NAMALWA (cell line): ENCODE measurements at places on chromosomes 3 and 15.

- DNase-seq, result no peak
These were observed 1.6 kb upstream of the PROK2 start for GRCh38 chr3:71786551-71786950.

DNA sequence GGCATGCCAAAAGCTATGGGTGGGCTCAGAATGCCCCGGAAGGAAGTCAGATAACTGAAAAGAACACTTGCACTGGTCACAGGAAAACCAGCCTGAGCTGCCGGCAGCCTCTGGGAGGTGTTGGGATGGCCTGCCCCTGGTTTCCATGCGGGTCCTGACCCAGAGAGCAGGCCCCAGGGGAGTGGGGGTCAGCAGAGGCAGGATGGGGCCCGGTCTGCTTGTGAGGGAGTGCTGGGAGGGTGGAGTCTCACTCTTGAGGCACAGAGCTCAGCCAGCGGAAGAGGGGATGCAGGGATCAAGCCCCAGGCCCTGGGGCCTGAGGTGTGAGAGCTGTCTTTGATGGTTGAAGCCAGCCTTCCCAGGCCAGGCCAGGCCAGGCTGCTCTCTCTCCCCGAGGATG lies 2.4 kb upstream of the RPUSD3 start:
- DNase-seq, result no peak

DNA sequence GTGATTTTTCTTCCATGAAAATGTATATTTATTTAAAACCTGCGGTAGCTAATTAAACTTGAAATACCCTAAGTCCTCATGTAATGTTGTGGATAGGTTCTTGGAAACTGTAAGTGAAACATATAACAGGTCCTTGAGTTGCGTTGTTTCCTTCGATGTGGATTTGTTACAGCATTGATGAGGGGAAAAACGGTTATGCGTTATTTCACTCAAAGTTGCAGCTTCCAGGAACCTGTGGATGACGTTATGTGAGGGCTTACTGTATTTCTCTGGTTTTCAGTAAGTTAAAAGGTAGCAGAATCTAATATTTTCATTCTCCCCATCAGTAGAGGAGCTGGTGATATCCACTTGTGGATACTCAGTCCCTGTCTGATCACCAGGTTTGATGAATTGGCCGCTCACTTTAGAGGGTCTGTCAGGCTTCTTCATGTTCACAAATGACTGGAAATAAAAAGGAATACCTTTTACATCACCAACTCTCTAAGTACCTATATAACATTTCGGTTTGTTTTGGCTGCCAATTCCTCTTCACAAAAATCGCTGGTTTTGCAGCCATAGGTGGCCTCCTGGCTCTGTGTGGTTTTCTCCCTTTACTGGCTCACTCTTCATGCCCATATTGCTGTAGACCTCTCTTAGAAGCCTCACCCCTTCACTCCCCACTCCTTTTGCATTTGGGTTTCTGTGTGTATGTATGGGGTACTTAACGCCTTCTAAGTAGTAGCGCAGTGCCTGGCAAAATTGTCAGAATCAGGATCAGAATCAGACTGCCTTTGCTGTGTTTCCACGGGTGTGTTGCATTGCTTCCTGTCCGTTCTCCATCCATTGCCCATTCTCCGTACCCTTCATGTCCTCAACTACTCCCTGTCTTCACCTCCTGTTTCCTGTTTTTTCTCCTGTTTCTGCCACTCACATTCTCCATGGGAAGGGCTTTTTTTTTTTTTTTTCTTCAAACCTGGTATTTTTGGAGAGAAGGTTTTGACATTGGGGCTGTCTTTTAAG lies 112.6 kb downstream of the FNDC3B start:
- no peak for DNase-seq

DNA sequence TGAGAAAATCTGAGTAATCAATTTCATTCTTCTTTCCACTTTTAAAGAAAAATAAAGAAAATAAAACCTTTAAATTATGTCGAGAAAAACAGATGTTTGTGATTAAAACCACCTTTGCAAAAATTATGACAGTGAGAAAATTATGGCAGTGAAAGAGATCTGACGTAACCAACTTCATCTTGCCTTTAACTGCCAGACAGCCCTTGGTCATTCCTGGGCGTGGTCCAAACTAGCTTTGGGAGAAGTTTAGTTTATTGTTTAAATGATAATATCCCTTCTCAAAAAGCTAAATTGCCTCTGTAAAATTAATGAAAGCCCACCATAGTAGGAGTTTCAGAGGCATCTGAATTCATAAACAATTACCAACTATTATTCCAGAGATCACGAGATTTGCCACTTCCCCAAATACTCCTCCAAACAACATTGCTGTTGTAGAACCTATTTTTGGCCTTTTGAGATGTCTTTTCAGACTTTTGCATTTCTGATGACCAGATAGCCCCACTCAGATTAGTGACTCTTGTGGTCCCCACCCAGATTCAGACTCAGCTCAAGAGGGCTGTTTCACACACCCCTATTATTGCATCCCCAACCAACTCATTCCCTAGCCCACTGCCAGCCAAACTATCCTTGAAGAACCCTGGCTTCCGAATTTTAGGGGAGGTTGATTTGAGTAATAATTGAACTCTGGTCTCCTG lies 664.4 kb upstream of the CBLB start:
- no peak for DNase-seq

GRCh38 chr15:29071232-29071881 lies 185.6 kb downstream of the APBA2 start:
- no peak for DNase-seq

DNA sequence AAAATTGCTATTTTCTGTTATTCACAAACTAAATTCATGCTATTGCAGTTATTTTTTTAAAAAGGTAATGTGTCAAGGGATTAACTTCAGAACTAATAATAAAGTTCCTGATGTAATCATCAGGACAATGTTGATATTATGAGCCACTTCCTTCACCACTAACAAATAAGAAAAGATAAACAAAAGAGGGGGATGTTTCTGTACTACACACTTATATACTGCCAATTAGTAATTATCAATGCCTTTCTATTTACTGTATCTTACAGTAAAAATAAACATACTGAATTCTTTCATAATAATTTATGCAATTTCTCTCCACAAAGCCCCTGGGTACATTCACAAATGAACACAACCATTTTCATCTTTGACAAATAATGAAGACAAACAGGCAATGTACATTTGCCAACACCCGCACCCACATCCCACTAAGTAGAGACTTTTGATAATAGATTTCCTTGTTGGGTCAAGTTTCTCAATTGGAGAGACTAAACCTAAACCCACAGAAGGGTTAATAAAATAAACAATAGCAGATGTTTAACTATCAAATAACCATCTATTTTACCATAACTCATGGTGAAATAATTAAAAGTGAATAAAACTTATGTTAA lies 3.7 kb downstream of the CBLB start:
- no peak for DNase-seq

GRCh38 chr15:43702174-43702573 lies 8.5 kb downstream of the CKMT1A start:
- DNase-seq, result no peak

DNA sequence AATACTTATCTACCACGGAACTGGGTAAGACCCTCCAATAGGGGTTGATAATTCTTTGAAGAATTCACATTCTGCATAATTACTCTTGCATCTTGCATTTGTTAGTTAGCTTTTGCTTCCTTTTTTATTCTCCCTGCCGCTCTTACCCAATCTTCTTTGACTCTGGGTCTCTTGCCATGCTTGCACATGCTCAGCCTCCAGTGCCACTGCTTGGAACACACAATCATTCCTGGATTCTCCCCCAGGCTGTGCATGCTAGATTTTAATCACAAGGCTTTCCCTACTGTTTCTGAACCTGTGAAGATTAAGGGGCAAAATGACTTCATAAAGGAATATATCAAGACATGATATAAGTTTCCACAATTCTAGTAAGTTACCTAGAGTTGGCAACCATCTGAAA lies 133.1 kb downstream of the IL1RAP start:
- DNase-seq, result no peak
